ENCODE measurements at places on chromosomes 3 and 15.

DNA sequence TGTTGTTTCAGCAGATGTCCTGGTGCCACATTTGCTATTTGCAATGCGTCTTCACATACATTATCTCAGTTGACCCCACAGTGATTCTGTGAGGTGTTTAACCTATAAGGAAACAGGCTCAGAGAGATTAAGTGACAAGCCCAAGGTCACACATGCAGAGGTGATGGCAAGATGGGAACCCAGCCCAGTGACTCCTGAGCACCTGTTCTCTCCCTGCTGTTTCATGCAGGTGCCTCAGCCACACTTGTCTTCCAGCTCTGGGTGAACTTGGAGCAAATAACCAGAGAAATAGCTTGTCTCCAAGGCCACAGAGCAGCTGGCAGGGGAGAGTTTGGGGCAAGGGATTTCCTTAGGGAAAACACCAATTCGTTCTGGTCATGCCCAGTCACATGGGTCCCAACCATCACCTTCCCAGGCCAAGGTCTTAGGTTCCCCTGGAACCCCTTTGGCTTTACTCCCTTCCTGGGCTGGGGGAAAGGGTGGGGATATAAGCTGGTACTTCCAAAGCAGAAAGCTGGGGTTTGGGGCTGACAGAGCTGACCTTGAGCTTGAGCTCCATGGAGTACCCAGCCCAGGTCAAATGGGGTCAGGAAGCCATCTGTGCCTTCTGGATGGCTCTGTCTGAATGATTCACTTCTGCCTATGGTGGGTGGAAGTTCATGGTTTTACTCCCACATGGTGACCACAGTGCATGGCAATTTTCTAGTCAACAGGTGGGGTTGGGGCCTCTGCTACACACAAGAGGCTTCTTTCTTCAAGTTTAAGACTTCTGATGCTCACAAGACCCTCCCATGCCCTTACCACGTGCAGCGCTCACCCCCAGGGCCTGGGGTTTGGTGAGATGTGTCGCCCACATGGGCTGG, 22.4 kb downstream of the LIPC start:
- no peak for DNase-seq

- DNase-seq, result no peak
These were observed 108.8 kb upstream of the LYSMD4 start for GRCh38 chr15:99842071-99842470.

GRCh38 chr3:169573148-169573547, 90.4 kb downstream of the MECOM start:
- DNase-seq, result no peak

GRCh38 chr3:37639922-37640321, 221.8 kb upstream of the CTDSPL start:
- no peak for DNase-seq

GRCh38 chr15:99157456-99157855, 52.6 kb downstream of the SYNM start:
- DNase-seq, result no peak

DNA sequence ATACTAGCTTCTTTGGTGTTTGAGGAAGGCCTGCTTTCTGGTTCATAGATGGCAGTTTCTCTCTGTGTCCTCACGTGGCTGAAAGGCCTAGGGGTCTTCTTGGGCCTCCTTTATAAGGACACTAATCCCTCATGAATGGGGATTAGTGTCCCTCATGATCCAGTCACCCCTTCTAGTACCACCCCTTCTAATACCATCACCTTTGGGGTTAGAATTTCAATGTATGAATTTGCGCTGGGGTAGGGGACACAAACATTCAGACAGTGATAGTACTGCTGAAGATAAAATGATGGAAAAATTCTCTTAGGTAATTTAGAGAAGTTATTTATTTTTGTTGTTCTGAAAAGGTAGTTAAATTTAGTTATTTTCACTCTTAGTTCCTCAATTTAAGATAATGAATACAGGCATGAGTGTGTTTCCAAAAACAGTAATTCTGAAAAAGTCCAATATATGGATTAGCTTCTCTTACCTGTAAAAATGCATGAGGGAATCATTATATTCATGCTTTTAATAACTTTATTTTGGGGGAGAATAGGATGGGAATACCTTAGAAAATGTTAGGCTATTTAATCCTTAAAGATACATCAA, 103.6 kb downstream of the FNDC3B start:
- no peak for DNase-seq

- no peak for DNase-seq
These were observed 49.7 kb downstream of the KLHL25 start for GRCh38 chr15:85745023-85745422.

- DNase-seq, result no peak
These were observed 3.1 kb downstream of the MYLK start for GRCh38 chr3:123880998-123881561.

- no peak for DNase-seq
These were observed 41.2 kb downstream of the OIP5 start for GRCh38 chr15:41291065-41291631.

- DNase-seq, result no peak
These were observed 41.4 kb downstream of the PGPEP1L start for GRCh38 chr15:98966091-98966787.

GRCh38 chr15:89367485-89368451, 33.1 kb upstream of the POLG start:
- DNase-seq, result no peak

DNA sequence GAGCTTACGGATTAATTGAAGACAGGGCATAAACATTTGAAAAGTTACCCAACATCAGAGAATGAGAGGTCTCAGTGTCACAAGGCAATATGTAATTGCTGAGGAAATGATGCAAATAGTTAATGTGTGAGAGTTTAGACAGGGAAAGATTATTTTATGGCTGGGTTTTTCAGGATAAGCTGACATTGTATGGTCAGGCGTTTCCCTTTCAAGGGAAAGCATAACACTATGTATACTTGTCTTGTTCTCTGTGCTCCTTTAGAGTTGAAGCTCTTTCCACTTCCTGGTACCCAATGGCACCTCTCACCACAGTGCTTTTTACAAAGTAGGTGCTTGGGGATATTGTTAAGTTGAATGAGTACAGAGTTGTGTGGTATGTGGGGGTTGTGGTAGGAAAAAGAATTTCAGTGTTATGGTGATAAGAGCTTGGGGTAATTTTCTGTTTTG, 19.9 kb downstream of the IQGAP1 start:
- DNase-seq, result no peak

- no peak for DNase-seq
These were observed 8.9 kb downstream of the DUSP7 start for GRCh38 chr3:52047295-52047960.

GRCh38 chr3:122469659-122470058, 45.1 kb downstream of the KPNA1 start:
- DNase-seq, result no peak

Measured in stimulated activated CD4-positive, alpha-beta T cell treated with anti-CD3 and anti-CD28 coated beads, Interleukin-15, amount 100 ng/mL, for 1 hour (primary cell).